Stimulated activated naive CD4-positive, alpha-beta T cell (primary cell): ENCODE measurements at places on chromosomes 2 and 18.

DNA sequence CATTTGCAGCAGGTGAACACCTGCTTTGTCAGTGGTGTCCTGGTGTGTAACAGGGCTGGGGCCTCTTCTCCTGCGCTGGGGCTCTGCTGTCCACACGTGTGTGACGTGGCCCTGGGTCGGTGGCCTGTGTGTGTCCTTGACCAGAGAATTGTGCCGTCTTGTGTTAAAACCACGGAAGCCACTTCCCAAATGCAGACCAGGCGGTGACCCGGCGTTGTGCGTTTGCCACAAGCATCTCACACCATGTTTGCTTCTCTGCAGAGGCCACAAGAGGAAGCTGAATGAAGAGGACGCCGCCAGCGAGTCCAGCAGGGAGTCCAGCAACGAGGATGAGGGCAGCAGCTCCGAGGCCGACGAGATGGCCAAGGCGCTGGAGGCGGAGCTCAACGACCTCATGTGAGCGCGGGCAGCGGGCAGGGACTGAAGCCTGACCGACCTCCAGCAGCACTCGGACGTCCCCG, 44.3 kb upstream of the KCNG2 start:
- DNase-seq = no peak

DNA sequence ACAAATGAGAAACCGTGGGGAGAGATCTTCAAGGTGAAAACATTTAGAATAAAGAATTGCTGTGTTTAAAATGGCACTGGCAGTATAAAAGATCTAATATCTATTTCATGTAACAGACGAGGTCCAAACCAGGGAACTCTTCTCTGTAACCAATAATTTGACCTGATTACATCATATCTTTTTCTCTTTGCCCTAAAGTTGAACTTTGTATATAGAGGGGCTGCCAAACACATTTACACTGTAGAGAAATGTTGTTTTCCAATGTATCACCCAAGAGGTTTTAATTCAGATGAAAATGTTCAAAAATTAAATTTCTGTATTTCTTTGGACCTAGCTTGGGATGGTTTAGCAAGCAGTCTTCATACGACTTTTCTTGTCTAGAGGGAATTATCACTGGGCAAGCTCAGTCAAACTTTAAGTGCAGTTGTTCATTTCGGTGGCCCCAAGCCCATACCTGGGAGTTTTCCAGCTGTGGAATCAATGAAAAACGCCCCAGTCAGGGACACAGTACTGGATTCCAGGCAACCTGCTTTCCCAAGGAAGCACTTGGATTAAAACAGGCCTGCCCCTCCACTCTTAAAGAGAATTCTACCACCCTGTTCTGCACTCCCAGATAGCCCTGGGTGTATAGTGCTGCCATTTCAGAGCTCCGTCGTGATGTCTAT, 208.5 kb upstream of the FN1 start:
- no peak for DNase-seq

DNA sequence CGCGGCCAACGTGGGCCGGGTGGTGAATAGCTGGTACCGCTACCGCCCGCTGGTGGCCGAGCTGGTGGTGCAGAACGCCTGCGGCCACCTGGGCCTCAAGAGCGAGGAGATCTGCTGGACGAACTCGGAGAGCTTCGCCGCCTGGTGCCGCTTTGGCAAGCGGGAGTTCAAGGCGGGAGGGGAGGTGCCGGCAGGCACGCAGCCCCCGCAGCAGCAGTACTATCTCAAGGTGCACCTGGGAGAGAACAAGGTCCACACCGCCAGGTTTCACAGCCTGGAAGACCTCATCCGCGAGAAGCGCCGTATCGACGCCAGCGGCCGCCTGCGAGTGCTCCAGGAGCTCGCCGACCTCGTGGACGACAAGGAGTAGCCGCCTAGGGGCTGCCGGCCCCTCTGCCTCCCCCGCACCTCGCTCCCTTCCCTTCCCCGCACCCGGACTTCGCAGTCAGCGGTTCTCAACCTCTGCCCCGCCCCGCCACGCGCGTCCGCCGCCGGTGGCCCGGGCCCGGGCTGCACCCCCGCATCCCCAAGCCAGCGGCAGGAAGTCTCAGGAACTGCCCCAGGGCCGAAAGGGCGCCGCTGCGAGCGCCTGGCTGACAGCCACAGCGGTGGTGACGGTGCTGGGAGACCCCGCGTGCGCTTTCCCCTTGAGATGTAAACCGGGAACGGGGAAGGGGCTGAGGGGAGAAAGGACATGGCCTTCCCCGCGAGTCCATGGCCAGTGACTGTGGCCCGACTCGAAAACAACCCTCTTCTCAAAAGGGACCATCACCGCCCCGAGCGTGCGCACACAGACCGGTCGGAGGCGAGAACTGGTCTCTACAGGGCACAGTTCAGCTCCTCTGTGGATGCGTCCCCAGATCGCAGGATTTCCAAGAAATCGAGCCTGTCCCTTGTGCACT, 2.2 kb downstream of the LRATD1 start:
- DNase-seq = no peak

- no peak for DNase-seq
Observed at GRCh38 chr2:160010361-160011145, 51.9 kb downstream of the PLA2R1 start.

DNA sequence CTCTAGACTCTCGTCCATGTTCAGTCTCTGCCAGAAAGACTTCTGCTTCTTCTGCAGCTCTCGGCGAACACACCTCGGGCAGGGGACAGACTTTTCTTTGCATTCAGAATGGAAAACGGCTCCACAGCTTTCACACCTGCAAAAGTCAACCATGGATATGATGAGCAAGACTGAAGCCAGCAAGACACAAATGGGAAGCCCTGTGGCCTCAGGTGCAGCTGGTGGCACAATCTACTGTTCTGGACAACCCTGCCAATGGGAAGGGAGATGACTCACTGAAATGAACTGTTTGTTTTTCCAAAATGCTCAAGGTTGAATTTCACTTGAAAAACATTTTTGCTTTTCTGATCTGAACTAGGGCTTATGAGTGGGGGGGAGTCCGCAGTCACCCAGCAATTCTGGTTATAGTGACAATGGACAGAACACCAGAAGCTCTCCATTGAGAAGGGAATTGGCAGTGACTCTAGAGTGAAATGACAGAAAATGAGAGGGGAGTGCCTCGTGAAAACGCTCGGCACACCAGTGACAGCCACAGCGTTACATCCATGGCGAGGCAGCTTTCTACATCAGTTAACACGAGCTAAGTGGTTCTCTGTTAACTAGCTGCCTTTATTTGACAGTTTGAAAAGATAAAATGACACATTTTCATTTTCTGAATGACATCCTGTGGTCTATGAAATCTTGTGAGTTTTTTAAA, 58.8 kb upstream of the FZD5 start:
- no peak for DNase-seq

- DNase-seq = peak; percentile 15
Observed at GRCh38 chr2:109348671-109349502, 219.9 kb downstream of the SH3RF3 start.

DNA sequence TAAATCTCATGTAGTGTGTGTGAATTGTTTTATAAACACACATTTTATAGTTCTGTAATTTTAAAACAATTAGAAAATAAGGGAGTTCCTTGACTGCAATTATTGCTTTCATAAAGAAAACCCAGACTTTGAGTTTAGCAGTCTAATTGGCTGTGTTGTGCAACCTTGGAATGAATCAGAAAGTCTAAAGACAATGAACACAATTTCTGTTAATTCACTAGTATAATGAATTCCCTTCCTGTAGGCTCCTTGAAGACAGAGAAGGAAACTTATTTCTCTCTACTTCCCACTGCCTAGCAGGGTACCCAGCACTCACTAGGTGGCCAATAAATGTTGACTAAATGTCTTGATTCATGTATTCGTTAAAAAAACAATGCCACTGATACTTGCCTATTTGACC, 79.9 kb downstream of the ANTXR1 start:
- no peak for DNase-seq

DNA sequence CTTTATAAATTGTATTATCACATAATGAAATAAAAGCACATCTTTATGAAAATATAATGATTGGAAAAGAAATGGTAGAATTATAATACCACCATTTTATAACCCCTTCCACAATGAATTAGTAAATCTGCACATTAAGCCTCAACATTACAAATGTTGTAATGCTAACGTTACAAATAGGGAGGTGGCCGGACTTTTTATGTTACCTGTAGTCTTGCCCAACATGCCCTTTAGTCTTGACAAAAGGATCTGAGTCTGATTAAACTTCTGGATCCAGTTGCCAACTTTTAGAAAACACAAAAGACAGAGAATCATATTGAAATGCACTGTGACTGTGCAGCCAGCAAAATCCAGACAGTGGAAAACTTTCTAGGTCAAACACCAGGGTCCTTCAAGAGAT, 617.3 kb downstream of the KCNJ3 start:
- no peak for DNase-seq

- DNase-seq = no peak
Observed at GRCh38 chr2:16047701-16048100, 107.4 kb downstream of the MYCN start.

- no peak for DNase-seq
Observed at GRCh38 chr2:67290451-67291290, 106.5 kb upstream of the ETAA1 start.

- DNase-seq = no peak
Observed at GRCh38 chr18:47996091-47996541, 65.7 kb upstream of the SMAD2 start.

DNA sequence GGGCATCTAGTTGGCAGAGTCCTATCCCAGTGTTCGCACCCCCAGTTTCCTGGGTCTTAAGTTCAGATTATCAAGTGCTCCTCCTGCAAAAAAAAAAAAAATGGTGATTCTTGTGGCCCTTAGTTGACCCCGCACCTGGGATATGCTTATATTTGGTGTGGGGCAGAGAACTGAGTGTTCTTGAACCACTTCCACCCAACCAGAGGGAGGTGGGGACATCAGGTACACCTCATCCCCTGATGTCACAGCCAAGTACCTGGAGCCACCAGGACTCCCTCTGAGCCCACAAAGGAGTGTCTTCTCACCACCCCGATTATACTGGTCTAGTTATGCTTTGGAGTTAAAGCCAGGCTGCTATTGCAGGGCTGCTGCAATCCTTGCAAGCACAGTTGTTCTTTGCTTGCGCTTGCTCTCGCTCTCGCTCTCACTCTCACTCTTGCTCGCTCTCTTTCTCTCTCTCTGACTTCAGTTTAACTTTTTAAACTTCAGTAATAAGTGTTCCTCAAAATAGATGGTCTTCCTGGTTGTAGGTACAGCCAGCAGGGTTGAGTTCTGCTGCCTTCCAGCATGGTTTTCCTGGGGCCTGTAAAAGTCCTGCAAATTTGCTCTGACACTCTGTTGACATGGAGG, 265.7 kb downstream of the NEDD4L start:
- no peak for DNase-seq

DNA sequence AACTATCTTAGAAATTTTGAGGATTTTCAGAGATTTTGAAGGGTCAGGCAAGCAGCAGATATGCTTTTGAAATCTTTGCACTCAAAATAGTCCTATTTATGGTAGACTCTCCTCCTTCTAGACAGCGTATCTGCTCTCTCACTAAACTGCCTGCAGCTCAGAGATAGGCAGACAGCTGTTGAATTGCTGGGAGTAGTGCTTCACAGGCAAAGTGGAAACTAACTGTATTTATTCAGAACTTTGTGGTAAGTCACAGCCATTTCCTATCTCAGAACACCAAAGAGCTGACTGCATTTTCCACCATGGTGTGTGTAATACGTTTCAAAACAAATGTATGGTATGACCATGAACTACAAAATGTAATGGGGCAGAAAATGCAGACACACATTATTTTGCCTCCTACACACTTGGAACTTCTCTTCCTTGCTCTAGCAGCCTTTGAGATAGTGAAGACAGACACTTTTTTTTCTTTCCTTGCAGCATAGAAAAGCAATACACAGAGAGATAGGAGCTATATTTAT, 352.4 kb downstream of the LRP1B start:
- DNase-seq = no peak

- no peak for DNase-seq
Observed at GRCh38 chr2:239262484-239263230, 138.2 kb downstream of the HDAC4 start.

GRCh38 chr2:128783193-128783671, 464.6 kb upstream of the HS6ST1 start:
- DNase-seq = no peak

- no peak for DNase-seq
Observed at GRCh38 chr18:79862562-79862961, 64.8 kb downstream of the KCNG2 start.

DNA sequence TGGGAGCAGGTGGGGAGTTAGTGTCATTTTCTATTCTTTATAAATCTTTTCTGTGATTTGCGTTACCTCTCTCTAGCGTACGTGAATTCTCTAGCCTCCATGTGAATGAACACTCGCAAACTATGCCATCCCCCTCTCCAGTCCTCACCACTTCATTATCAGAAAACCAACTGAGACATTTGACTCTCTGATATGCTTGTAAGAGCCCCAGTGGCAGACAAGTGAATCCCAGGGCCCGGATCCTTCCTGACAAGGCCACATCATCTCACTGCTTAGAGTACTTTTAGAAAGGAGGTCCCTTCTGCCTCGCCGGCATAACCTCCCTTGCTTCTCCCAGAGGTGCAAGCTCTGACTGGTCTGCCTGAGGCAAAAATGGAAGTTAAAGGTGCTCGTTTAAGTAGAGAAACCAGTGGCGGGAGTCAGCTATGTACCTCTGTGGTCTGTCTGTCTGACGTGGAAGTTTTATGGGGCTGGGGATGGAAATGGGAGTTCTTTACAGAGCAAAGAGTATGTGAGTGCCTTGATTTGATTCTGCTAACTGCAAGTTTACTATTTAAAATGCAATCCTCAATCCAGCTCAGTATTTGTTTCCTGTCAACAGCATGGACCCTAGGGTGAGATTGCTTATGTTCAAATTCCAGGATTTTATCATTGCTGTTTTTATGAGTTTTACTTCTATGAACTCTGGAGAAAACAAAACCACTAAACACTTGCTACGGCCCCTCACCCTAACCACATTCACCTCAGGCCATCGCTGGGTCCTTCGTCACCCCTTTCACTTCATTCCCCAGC, 114.9 kb upstream of the MSTN start:
- no peak for DNase-seq

DNA sequence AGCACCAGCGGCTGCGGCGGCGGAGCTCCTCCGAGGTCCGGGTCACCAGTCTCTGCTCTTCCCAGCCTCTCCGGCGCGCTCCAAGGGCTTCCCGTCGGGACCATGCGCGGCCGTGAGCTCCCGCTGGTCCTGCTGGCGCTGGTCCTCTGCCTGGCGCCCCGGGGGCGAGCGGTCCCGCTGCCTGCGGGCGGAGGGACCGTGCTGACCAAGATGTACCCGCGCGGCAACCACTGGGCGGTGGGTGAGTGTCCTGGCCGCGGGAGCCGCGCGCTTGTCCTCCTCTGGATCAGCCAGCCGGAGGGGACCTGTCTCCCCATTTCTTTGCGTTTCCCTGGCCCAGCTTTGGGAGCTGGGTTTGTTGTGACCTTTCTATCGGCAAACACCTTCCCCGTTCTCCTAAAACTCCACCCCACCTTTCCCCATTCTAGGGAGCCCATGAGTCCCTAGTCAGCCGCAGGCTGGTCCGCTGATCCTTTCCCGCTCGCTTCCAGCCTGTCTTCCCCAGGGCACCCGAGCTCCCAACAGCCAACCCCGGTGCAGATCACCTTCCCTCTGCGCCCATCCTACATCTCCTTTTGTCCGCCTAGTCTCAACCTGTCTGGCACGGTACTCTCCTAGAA, 316 bp downstream of the GRP start:
- no peak for DNase-seq

- DNase-seq = no peak
Observed at GRCh38 chr2:39141334-39142271, 20.8 kb upstream of the SOS1 start.

GRCh38 chr2:70087702-70088597, 673 bp downstream of the PCBP1 start:
- no peak for DNase-seq

GRCh38 chr2:107627164-107627563, 199.5 kb upstream of the RGPD4 start:
- DNase-seq = no peak
